Glutamatergic neuron (in vitro differentiated cells): ENCODE measurements at places on chromosomes 4 and X. TPM values are rescaled to one million over a fixed set of nuclear protein-coding genes. Genes with fewer than 3 reads are reported as not detected.

GRCh38 chr4:183435803-183436202 is 8.6 kb upstream of the CDKN2AIP start:
- H3K36me3 ChIP-seq: no peaks in the 10 kb centered on the region
- H3K27me3 ChIP-seq: no peaks in the 10 kb centered on the region
- H3K27ac ChIP-seq: no peak overlapping the region
- DNase-seq: no peak
- no peak overlapping the region for H3K4me3 ChIP-seq

DNA sequence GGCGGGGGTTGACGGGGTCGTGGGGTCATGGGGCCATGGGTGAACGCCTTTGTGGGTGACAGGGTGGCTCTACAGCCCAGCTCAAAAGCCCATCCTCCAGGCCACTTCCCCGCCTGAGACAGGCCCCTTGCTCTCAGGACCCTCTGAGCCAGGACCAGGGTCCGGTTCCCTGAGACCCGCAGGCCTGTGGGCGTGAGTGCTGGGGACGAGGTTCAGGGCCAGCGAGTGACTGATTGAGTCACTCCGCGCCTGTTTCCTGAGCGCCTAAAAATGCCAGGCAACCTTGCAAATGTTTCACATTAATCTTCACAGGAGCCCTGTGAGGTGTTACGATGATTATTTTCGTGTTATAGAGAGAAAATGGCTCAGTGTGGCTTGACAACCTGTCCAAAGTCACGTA is 97.8 kb downstream of the ZNF674 start:
- H3K27me3 ChIP-seq: no peaks in the 10 kb centered on the region
- peak overlapping the region; percentile 86 for H3K4me3 ChIP-seq
- DNase-seq: no peak
- no peaks in the 10 kb centered on the region for H3K36me3 ChIP-seq
- H3K27ac ChIP-seq: peak overlapping the region; percentile 59

DNA sequence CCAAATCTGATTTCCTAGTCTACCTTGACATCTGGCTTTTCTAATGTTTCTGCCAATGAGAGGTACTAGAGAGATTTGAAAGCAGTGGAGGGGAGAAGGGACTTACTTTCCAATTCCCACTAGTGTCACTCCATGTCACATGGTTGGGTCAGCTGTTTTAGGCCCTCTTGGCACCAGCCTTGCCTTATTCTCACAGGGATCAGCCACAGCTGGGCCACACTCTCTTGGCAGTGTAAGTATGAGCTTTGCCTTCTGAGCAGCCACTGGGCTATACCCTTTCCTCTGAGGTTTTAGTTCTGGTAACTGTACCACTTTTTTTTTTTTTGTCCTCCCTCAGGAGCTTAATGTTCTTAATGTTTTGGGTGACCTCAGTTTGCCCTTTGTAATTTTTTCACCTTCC is 10.2 kb upstream of the ADH1C start:
- no peak overlapping the region for H3K4me3 ChIP-seq
- H3K36me3 ChIP-seq: no peaks in the 10 kb centered on the region
- H3K27me3 ChIP-seq: peaks cover 3% of the 10 kb centered on the region
- no peaks in the 10 kb centered on the region for H3K4me1 ChIP-seq
- H3K27ac ChIP-seq: no peak overlapping the region

GRCh38 chr4:6235901-6236640 is 33.6 kb upstream of the WFS1 start:
- H3K4me3 ChIP-seq: no peak overlapping the region
- H3K27ac ChIP-seq: no peak overlapping the region
- H3K4me1 ChIP-seq: peaks cover 7% of the 10 kb centered on the region
- no peaks in the 10 kb centered on the region for H3K27me3 ChIP-seq
- no peak for DNase-seq
- no peaks in the 10 kb centered on the region for H3K36me3 ChIP-seq

DNA sequence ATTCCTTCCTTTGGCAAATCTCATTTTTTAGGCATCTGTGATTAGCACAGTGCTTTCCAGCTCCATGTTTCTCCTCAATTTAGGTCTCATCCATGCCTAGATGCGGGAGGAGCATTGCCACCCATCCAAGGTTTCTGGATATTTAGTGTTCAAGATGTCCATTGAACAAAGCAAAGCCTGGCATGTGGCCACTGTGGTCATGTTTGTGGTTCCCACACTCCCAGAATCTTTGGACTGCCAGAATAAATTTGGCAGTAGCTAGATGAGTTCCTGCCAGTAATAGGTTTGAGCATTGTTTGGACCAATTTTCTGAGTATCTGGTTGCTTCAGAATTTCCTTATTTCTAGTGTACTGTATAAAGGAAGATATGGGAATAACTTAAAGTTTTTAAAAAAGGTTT is 1124.1 kb downstream of the ADGRL3 start:
- no peak overlapping the region for H3K27ac ChIP-seq
- H3K4me3 ChIP-seq: no peak overlapping the region
- DNase-seq: no peak
- H3K4me1 ChIP-seq: no peaks in the 10 kb centered on the region

- no peak overlapping the region for H3K4me3 ChIP-seq
- H3K27ac ChIP-seq: peak overlapping the region; percentile 88
- no peak for DNase-seq
- H3K36me3 ChIP-seq: no peaks in the 10 kb centered on the region
These were observed 808 bp downstream of the THAP6 start for GRCh38 chr4:75514949-75515612.

- no peak overlapping the region for H3K4me3 ChIP-seq
- H3K36me3 ChIP-seq: no peaks in the 10 kb centered on the region
- H3K27me3 ChIP-seq: peaks cover 5% of the 10 kb centered on the region
- DNase-seq: no peak
These were observed 3.8 kb downstream of the TIMM17B start for GRCh38 chrX:48893556-48894348.

GRCh38 chrX:7068939-7069367 is 78.6 kb upstream of the STS start:
- no peaks in the 10 kb centered on the region for H3K27me3 ChIP-seq
- DNase-seq: peak; percentile 43
- no peaks in the 10 kb centered on the region for H3K36me3 ChIP-seq
- no peak overlapping the region for H3K27ac ChIP-seq
- no peak overlapping the region for H3K4me3 ChIP-seq
- peaks cover 1% of the 10 kb centered on the region for H3K4me1 ChIP-seq

DNA sequence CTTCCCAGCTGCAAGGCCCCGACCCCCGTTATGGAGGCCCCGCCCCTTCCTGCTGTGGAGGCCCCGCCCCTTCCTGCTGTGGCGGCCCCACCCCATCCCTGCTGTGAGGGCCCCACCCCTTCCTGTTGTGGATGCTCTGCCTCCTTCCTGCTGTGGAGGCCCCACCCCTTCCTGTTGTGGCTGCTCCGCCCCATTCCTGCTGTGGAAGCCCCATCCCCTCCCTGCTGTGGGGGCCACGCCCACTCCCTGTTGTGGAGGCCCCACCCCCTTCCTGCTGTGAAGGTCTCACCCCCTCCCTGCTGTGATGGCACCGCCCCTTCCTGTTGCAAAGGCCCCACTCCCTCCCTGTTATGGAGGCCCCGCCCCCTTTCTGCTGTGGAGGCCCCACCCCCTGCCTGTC is 104.9 kb upstream of the PSAPL1 start:
- DNase-seq: no peak
- no peaks in the 10 kb centered on the region for H3K4me1 ChIP-seq
- H3K4me3 ChIP-seq: no peak overlapping the region
- H3K27me3 ChIP-seq: peaks cover 12% of the 10 kb centered on the region

DNA sequence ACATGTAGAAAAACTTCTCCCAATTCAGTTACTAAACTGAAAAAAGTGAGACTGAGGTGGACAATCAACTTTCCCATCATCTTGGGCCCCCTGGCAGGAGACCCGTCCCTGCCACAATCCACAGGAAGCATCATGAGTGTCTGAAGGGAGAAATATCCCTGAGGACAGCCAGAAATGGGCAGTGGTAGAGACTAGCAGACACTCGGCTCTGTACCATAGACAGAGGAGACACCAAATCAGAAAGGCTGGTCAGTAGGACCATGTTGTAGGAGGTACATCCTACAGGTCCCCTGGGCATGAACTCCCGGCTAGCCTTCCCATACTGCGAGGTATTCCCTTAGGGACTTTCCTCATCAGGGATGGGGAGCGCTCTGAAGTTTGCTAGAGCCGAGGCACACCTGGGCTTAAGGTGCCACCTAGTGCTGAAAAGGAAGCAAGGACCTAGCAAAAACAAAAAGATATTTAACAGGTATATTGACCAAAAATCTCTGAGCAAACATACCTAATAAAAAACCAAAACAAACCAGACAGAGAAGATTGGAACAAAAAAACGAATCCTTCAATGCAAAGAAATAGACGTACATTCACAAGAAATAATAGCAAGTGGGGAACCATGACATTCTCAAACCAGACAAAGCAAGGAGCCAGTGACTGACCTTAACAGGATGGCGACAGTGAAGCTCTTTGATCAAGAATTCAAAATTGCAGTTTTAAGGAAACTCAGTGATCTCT is 55.6 kb downstream of the HAUS3 start:
- no peak for DNase-seq
- H3K36me3 ChIP-seq: peaks cover 40% of the 10 kb centered on the region
- H3K27me3 ChIP-seq: no peaks in the 10 kb centered on the region
- no peak overlapping the region for H3K4me3 ChIP-seq

DNA sequence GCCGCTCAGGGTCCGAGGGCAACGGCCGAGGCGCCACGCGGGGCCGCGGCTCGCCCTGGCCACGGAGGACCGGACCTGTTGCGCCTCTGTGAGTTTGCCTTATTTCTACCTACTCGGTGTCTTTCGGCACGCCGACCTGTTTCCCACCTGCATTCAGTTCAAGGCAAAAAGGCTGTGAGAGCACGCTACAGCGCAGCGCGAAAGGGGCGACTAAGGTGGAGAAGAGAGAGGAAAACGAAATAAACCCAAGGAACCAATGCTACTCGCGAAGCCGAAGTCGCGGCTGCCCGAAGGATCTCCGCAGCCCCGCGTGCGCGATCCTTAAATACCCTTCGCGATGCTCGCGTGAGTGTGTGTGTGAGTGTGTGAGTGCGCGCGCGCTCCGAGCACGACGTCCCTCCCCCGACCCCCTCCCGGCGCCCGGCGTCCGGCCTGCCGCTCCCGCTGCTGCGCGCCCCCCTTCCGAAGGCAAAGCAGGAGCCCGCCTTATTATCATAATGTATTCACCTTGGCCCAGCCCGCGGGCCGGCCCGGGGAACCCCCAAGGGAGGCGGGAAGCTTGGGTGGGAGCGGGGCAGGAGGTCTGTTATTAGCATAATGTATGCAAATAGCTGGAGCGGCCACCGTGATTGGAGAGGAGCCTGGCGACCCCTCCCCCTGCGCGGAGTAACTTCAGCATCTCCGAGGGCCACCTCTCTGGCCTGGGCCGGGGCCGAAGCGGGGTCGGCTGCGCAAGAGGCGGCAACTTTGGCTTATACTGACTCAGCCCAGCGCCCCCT is at the start of gene COL25A1:
Gene COL25A1, minus strand, starts transcription at position 298 of the 779 bp plus-strand sequence.
- H3K27me3 ChIP-seq: peaks cover 8% of the 10 kb centered on the region
- no peak within 1 kb of the TSS for H3K27ac ChIP-seq
- peak within 1 kb of the TSS; percentile 95 for H3K4me3 ChIP-seq
- no peaks in the 10 kb centered on the region for H3K36me3 ChIP-seq
- peak; percentile 84 for DNase-seq
- peaks cover 3% of the 10 kb centered on the region for H3K4me1 ChIP-seq

DNA sequence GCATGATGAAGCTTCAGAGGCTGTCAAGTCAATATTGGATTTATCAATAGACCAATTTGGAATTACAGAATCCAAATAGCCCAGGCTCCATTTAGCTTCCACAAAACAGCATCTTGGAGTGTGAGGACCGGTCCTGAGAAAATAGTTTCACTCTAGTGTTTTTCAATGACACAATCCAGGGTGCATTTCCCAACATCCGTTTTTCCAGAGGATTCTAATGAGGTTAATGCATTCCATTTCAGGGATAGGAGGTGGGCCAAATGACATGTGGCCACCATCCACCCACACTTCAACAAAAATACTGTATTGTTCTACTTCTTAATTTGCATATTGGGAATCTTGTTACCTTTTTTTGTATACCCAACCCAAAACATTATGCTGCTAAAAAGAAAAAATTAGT is 229.8 kb upstream of the LDB2 start:
- H3K36me3 ChIP-seq: peaks cover 5% of the 10 kb centered on the region
- peaks cover 4% of the 10 kb centered on the region for H3K4me1 ChIP-seq
- H3K4me3 ChIP-seq: no peak overlapping the region
- no peak overlapping the region for H3K27ac ChIP-seq
- H3K27me3 ChIP-seq: no peaks in the 10 kb centered on the region

DNA sequence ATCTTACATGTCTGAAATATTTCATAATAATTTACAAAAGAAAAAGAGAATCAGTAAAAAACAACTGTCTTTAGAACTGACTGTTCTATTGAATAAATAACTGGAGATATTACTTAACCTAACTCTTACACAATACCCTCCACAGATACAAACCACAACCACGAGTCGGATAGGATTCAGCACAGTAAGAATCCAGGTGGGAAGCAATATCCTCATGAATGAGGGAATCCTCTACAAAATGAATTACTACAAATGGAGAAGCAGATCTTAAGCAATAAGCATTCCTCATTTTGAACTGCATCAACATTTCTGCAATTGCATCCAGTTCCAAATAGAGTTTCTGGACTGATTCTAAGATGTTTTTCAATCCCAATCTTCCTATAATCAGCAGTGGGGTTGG is 227.1 kb downstream of the SH2D1A start:
- H3K4me1 ChIP-seq: no peaks in the 10 kb centered on the region
- no peak overlapping the region for H3K4me3 ChIP-seq
- H3K27me3 ChIP-seq: no peaks in the 10 kb centered on the region
- no peak for DNase-seq
- no peaks in the 10 kb centered on the region for H3K36me3 ChIP-seq

GRCh38 chrX:12249997-12250396 is 111.7 kb downstream of the FRMPD4 start:
- H3K4me3 ChIP-seq: no peak overlapping the region
- no peak overlapping the region for H3K27ac ChIP-seq
- no peaks in the 10 kb centered on the region for H3K36me3 ChIP-seq
- no peaks in the 10 kb centered on the region for H3K4me1 ChIP-seq
- H3K27me3 ChIP-seq: no peaks in the 10 kb centered on the region

DNA sequence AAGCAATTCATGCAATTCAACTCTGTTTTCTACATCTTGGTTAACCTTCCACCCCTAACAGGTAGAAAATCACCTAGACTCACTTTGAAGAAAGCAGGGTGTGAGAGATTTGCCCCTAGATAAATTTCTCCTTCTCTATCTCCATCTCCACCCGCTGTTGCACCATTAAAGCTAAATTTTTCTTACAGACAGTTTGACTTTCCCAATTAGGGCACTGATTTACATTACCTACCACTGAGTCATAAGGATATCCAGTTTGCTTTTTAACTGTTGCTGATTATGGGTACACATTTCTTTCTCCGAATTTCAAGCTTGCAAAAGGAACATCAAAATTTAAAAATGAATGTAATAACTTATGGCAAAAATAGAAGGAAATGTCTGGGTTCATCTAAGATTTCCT is 13.0 kb downstream of the SLC7A11 start:
- no peaks in the 10 kb centered on the region for H3K27me3 ChIP-seq
- no peaks in the 10 kb centered on the region for H3K4me1 ChIP-seq
- H3K36me3 ChIP-seq: no peaks in the 10 kb centered on the region
- no peak overlapping the region for H3K4me3 ChIP-seq

GRCh38 chr4:119626943-119627266 is 1.7 kb downstream of the PDE5A start:
- no peaks in the 10 kb centered on the region for H3K36me3 ChIP-seq
- H3K27ac ChIP-seq: peak overlapping the region; percentile 48
- H3K27me3 ChIP-seq: peaks cover 4% of the 10 kb centered on the region
- no peak for DNase-seq

Gene DCAF8L2
- total RNA-seq: not detected

Gene DRD5
- not detected for total RNA-seq

Gene TBC1D8B
- total RNA-seq: 4.6 TPM

Gene MANBA
- total RNA-seq: 13.0 TPM

Gene SYN1
- total RNA-seq: 34.2 TPM
